ENCODE measurements at places on chromosomes 6 and 20.
A peak's percentile ranks its signal among the peaks of the same experiment; 100 is the strongest.

GRCh38 chr6:3749067-3749841, 2.3 kb downstream of the PXDC1 start:
- H3K4me3 ChIP-seq, result no peak overlapping the region
- peaks cover 57% of the 10 kb centered on the region for H3K27me3 ChIP-seq
- H3K27ac ChIP-seq, result no peak overlapping the region
- H3K4me1 ChIP-seq, result peaks cover 2% of the 10 kb centered on the region

DNA sequence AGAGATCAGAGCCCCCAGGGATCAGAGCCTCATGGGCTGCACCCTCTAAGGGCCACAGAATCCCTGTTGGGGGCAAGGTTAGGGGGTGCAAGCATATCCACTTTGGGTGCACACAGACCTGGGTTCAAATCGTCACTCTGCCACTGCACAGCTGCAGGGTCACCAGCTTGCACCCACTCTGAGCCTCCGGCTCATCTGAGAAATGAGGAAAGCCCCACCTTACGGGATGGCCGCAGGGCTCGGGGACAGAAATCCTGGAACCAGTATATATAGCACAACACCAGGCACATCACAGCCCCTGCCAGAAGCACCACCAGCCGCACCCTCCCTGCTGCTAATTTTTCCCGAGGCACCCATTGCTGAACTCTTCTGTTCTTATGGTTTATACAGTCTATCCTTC, 169.6 kb downstream of the NFATC2 start:
- peaks cover 7% of the 10 kb centered on the region for H3K4me1 ChIP-seq
- peaks cover 6% of the 10 kb centered on the region for H3K36me3 ChIP-seq
- no peak overlapping the region for H3K4me3 ChIP-seq
- no peak overlapping the region for H3K27ac ChIP-seq
- DNase-seq, result no peak

DNA sequence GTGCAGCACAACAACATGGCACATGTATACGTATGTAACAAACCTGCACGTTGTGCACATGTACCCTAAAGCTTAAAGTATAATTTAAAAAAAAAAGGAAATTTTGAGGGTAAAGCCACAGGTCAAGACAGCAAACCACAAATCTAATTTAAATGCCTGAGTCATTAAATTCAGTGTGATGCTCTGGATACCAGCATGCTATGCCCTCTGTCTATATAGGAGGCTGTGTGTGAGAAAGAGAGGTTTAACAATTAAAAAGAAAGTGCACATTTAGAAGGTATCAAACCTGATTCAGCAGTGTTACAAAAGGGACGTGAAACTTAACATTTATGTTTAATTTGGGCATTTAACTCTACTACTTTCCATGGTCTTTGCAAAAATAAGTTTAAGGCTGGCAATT, 276.3 kb downstream of the ADGRB3 start:
- H3K36me3 ChIP-seq, result no peaks in the 10 kb centered on the region
- H3K4me3 ChIP-seq, result no peak overlapping the region
- H3K4me1 ChIP-seq, result no peaks in the 10 kb centered on the region
- H3K27ac ChIP-seq, result no peak overlapping the region
- no peaks in the 10 kb centered on the region for H3K27me3 ChIP-seq

DNA sequence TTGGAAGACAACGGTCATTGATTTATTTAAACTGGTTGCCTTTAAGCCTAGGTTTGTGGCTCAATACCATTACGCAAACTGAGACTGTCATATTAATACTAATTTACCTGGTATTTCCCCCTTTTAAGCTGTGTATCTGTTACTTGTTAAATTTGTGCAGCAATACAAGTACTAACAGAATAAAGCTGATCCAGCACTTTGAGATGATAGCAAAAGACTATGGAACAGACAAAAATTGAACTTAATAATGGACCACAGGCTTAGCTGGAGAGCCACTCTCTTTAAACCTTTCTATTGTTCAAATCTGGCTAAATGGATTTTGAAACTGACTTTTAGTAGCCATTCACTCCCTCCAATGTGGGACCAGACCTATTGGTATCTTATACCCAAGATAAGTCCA, 6.2 kb upstream of the CENPW start:
- H3K4me1 ChIP-seq, result no peaks in the 10 kb centered on the region
- no peaks in the 10 kb centered on the region for H3K27me3 ChIP-seq
- H3K4me3 ChIP-seq, result no peak overlapping the region
- no peak overlapping the region for H3K27ac ChIP-seq
- no peak for DNase-seq
- no peaks in the 10 kb centered on the region for H3K36me3 ChIP-seq

- H3K4me3 ChIP-seq, result no peak overlapping the region
- H3K4me1 ChIP-seq, result peaks cover 40% of the 10 kb centered on the region
- H3K27me3 ChIP-seq, result no peaks in the 10 kb centered on the region
- no peak for DNase-seq
Observed at GRCh38 chr20:1212023-1212422, 8.8 kb downstream of the C20orf202 start.

DNA sequence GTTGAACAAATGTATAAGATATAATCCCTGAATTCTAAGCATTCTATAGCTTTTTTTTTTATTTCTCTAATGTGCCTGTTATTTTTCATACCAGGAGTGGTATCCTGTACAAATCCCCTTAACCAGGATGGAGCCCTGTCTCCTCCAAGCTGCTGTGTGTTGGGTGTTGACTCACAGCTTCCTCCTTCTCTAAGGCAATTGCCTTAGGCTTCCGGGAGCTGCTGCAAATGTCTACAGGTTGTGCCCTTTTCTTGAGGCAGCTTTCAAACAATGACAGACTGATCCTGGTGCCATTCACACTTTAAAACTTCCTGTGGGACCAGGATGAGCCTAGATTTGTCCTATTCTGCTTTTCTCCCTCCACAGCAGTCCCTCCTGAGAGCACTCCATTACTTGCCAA, 173.2 kb downstream of the BTBD3 start:
- no peak overlapping the region for H3K4me3 ChIP-seq
- no peak for DNase-seq
- H3K27me3 ChIP-seq, result no peaks in the 10 kb centered on the region
- no peak overlapping the region for H3K27ac ChIP-seq

DNA sequence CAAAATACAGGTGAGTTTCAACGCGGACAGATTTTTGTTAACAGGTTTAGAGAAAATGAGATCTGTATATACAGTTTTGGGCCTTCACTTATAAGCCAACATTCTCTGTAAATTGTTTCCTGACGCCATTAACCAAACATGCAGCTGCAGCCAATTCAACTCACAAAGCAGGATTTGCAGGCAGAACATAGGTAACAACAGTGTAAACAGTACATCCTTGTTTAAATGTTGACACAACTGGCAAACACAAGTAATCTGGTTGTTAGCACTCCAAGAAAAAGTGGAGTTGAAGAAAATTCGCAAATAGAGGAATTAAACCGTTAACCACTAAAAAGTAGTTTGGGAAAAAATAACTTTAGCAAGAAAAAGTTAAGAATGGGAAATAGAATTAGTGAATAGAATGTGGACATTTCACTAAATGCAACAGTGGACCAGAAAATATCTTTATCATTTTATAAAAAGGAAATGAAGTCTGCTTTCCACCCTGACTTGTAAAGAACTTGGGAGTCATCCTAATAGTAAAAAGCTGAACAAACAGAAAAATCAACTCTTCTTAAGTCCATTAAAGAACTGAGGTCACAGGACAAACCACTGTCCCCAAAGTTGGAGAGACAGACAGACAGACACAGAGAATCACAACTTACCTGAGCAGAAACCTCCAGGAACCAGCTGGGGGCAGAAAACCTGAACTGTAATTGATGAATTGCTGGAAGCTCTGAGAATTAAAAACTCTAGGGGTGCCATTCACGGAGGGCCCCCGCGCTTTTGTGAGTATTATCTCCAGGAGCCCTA, 10.1 kb downstream of the SMIM28 start:
- no peak overlapping the region for H3K4me3 ChIP-seq
- no peak for DNase-seq
- no peak overlapping the region for H3K27ac ChIP-seq
- no peaks in the 10 kb centered on the region for H3K36me3 ChIP-seq
- H3K4me1 ChIP-seq, result no peaks in the 10 kb centered on the region
- H3K27me3 ChIP-seq, result peaks cover 16% of the 10 kb centered on the region

DNA sequence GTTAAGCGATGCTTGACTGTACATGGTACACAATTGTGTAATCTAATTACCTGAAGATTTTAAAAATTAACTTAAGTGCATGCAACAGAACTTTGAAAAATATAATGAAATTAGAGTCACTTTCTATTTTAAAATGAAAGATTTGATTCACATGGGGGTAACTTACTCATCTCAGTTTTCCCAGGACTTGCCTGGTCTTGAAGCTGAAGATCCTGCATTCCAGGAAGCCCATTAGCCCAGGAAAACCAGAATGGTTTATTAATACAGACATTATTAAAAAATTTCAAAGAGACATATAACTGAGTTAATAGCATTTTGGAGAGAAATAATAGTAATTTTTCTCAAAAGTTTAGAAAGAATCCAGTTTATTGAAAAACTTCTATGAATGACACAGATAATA, 190.6 kb downstream of the SIM1 start:
- no peaks in the 10 kb centered on the region for H3K4me1 ChIP-seq
- peaks cover 8% of the 10 kb centered on the region for H3K27me3 ChIP-seq
- no peaks in the 10 kb centered on the region for H3K36me3 ChIP-seq
- DNase-seq, result no peak
- no peak overlapping the region for H3K4me3 ChIP-seq

DNA sequence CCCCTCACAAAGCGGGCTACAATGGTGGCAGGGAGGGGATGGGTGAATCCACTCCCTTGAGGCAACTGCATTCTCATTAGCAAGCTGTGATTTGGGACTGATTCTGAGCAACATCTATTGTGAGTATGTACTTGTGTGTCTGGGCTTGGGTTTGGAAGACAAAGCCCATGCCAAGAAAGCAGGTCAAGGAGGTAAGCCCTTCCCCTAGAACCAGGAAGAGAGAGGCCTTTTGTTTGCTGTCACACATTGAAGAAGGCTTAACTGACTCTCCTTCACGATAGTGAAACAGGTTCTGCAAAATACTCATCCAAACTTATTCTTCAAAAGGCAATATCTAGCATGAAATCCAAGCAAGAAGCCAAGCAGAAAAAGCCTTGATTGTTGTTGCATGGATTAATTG, 403.1 kb upstream of the ID4 start:
- no peak overlapping the region for H3K27ac ChIP-seq
- H3K4me3 ChIP-seq, result no peak overlapping the region
- H3K36me3 ChIP-seq, result no peaks in the 10 kb centered on the region
- DNase-seq, result no peak
- no peaks in the 10 kb centered on the region for H3K27me3 ChIP-seq

DNA sequence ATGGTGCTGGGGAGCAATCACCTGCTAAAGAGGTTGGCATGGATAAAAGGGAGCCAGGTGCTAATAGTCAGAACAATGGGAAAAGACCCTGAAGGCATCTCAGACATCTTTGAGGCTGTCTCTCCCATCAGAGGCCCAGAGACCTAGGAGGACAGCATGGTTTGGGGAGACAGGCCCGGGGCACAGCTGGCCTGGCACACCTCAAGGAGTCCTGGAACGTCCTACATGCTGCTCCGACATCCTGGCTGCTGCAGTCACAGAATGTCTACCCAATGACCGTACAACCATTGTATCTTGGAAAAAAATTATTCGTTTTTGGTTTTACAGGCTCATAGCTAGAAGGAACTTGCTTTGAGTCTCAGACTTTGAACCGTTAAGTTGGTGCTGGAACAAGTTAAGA, 4.4 kb downstream of the GMDS start:
- peaks cover 63% of the 10 kb centered on the region for H3K4me1 ChIP-seq
- H3K27me3 ChIP-seq, result no peaks in the 10 kb centered on the region
- no peak for DNase-seq
- no peak overlapping the region for H3K4me3 ChIP-seq
- H3K27ac ChIP-seq, result no peak overlapping the region

DNA sequence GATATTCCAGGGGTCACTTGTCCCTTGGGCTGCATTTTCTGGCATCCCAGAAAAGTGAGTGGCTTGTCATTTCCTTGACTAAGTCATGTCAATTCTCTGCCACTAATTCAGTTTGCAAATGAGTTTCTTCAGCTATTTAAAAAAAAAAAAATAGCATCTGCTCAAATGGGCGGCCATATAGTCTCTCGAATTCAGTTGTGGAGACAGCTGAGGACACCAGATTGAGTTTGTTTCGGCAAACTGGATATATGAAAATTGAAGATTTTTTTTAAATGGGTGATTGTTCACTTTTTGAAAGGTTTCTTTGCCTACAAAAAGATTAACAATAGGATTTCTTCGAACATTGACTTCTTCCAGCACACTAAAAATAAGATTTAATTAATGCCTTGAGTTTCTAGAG, 96.3 kb upstream of the TIAM2 start:
- H3K27me3 ChIP-seq, result no peaks in the 10 kb centered on the region
- no peak overlapping the region for H3K27ac ChIP-seq
- H3K4me1 ChIP-seq, result no peaks in the 10 kb centered on the region
- DNase-seq, result no peak

GRCh38 chr6:125904871-125905270, 51.7 kb upstream of the HINT3 start:
- H3K27ac ChIP-seq, result peak overlapping the region; percentile 82
- H3K36me3 ChIP-seq, result peaks cover 60% of the 10 kb centered on the region
- H3K4me1 ChIP-seq, result peaks cover 34% of the 10 kb centered on the region
- no peaks in the 10 kb centered on the region for H3K27me3 ChIP-seq
- peak; percentile 47 for DNase-seq

DNA sequence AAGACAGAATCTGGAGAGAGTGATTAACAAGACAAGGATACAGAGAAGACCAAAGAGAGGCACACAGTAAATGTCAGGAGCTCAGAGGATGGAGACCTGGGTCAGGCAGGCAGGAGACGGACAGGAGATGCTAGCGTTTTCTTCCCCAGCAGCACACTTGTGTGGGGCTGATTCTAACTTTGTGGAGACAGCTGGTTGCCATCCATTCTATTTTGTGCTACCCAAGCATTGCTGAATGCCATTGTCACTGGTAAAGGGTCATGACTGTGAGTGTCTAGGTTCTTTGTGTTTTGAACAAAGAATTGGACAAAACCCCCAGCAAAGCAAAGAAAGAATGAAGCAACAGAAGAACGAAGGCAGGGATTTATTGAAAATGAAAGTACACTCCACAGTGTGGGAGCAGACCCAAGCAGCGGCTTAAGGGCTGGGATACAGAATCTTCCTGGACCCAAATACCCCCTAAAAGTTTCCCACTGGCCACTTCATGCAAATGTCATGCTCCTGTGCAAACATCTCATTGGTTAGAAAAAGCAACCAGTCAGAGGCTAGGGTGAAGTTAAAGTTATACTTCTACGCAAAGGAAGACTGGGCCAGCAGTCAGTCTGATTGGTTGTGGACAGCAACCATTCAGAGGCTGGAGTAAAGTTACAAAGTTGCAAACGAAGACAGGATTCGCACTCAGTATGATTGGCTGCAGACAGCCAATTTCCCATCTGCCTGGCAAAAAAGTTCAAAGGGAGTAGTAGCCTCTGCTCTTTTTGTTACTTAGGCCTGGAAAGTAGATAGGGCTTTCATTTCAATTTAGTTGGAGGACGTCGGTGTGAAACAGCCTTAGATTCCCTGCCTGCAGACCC, 17.5 kb downstream of the PTK7 start:
- H3K27me3 ChIP-seq, result no peaks in the 10 kb centered on the region
- peaks cover 10% of the 10 kb centered on the region for H3K4me1 ChIP-seq
- H3K4me3 ChIP-seq, result no peak overlapping the region
- H3K27ac ChIP-seq, result no peak overlapping the region
- no peak for DNase-seq
- no peaks in the 10 kb centered on the region for H3K36me3 ChIP-seq
